ENCODE measurements at places on chromosomes 2 and 18. TPM values are rescaled to one million over a fixed set of nuclear protein-coding genes. Genes with fewer than 3 reads are reported as not detected.

- peak overlapping the region; percentile 88 for H3K27ac ChIP-seq
- H3K36me3 ChIP-seq: no peaks in the 10 kb centered on the region
- DNase-seq: no peak
- peak overlapping the region; percentile 87 for H3K4me3 ChIP-seq
Measured at GRCh38 chr2:61016392-61017002, 1.0 kb upstream of the PEX13 start.

- DNase-seq: no peak
- no peaks in the 10 kb centered on the region for H3K27me3 ChIP-seq
- H3K4me1 ChIP-seq: peaks cover 6% of the 10 kb centered on the region
- peak overlapping the region; percentile 96 for H3K4me3 ChIP-seq
- no peaks in the 10 kb centered on the region for H3K36me3 ChIP-seq
Measured at GRCh38 chr2:190882856-190883582, 2.4 kb downstream of the GLS start.

- H3K27ac ChIP-seq: no peak overlapping the region
- H3K4me3 ChIP-seq: no peak overlapping the region
- no peak for DNase-seq
- H3K4me1 ChIP-seq: no peaks in the 10 kb centered on the region
Measured at GRCh38 chr2:162581959-162582798, 238.2 kb downstream of the GCA start.

Gene ATP6V1B1
- 0.72 TPM for total RNA-seq

Gene NUP35
- total RNA-seq: 19.7 TPM

Gene KCNG3
- 1.3 TPM for total RNA-seq

DNA sequence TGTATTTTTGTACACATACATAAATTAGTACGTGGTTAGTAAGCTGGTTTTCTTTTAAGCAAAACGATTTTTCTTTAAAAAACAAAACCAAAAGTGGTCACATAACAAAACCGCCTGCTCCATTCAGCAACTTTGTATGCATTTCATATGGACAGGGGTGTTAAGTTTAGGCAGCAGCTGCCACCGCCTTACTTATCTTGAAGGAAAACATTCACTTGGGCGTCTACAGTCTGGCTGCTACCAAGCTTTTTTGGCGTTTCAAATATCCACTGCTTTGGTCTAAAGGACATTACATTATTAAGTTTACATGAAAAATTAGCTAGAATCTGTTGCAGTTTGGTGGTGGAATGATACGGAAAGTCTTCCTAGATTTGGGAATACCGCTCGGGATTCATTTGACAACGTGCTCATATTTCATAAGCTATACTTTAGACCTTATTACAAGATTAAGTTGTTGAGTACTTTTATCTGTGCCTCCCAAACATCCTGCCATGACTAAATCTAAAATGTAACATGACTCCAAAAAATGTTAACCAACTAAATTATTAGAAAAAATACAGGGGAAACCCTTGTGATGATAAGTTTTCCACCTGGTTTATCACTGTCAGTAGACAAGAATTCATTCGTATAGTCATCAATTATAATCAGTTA, 214.8 kb downstream of the NEDD4L start:
- no peaks in the 10 kb centered on the region for H3K36me3 ChIP-seq
- H3K4me1 ChIP-seq: no peaks in the 10 kb centered on the region
- no peak overlapping the region for H3K4me3 ChIP-seq
- H3K27ac ChIP-seq: no peak overlapping the region
- DNase-seq: no peak

DNA sequence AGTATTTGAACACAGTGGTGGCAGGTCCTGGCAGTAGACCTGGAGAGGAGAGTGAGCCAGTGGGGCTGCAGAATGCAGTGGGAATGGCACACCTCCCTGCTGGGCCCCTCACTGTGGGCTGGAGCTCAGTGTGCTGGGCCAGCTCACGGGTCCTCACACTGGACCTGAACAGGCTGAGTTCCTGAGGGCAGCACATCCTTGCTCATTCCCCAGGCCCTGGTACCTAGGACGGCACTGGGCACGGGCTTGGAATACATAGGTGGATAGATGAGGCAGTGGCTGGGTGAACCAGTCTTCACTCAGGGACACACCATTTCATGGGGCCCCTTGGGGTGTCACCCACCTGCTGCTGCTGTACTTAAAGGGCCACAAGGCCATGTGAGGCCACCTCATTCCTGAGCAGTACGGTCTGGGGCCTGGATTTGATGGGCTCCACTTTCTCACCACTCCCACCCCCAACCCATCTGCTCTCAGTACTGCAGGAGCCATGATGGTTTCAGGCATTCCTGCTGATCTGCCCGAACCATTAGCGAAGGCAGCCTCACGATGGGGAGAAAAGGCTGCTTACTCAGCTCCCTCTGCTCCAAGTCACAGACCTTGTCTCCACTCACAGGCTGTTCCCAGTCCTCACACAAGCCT, 4.2 kb downstream of the TMEM177 start:
- no peaks in the 10 kb centered on the region for H3K36me3 ChIP-seq
- no peaks in the 10 kb centered on the region for H3K27me3 ChIP-seq
- DNase-seq: no peak
- peaks cover 12% of the 10 kb centered on the region for H3K4me1 ChIP-seq

GRCh38 chr2:186569897-186570296, 20.0 kb upstream of the ITGAV start:
- H3K36me3 ChIP-seq: no peaks in the 10 kb centered on the region
- no peak overlapping the region for H3K27ac ChIP-seq
- H3K4me1 ChIP-seq: no peaks in the 10 kb centered on the region
- H3K27me3 ChIP-seq: no peaks in the 10 kb centered on the region

- H3K36me3 ChIP-seq: no peaks in the 10 kb centered on the region
- H3K27ac ChIP-seq: no peak overlapping the region
- H3K4me1 ChIP-seq: no peaks in the 10 kb centered on the region
- no peaks in the 10 kb centered on the region for H3K27me3 ChIP-seq
- peak; percentile 11 for DNase-seq
Measured at GRCh38 chr2:241017228-241017940, 19.0 kb downstream of the SNED1 start.

Gene BMP10
- not detected for total RNA-seq

Gene ST6GAL2
- 6.9 TPM for total RNA-seq

GRCh38 chr18:74331404-74331803, 15.8 kb downstream of the C18orf63 start:
- DNase-seq: no peak
- no peak overlapping the region for H3K4me3 ChIP-seq
- H3K27ac ChIP-seq: no peak overlapping the region
- no peaks in the 10 kb centered on the region for H3K36me3 ChIP-seq

Gene ASXL3
- 18.4 TPM for total RNA-seq

- H3K27me3 ChIP-seq: no peaks in the 10 kb centered on the region
- no peak overlapping the region for H3K4me3 ChIP-seq
- H3K4me1 ChIP-seq: peaks cover 7% of the 10 kb centered on the region
- no peaks in the 10 kb centered on the region for H3K36me3 ChIP-seq
Measured at GRCh38 chr2:227506456-227506855, 34.5 kb downstream of the AGFG1 start.

- H3K27me3 ChIP-seq: no peaks in the 10 kb centered on the region
- H3K36me3 ChIP-seq: no peaks in the 10 kb centered on the region
- peak; percentile 23 for DNase-seq
- H3K27ac ChIP-seq: no peak overlapping the region
- H3K4me3 ChIP-seq: no peak overlapping the region
Measured at GRCh38 chr18:74896390-74896991, 298.8 kb downstream of the ZNF407 start.

- no peak overlapping the region for H3K4me3 ChIP-seq
- peak overlapping the region; percentile 26 for H3K27ac ChIP-seq
- no peaks in the 10 kb centered on the region for H3K27me3 ChIP-seq
- peaks cover 62% of the 10 kb centered on the region for H3K4me1 ChIP-seq
Measured at GRCh38 chr18:48928787-48929186, 22.0 kb downstream of the SMAD7 start.

GRCh38 chr2:41871080-41871479, 176.7 kb upstream of the PKDCC start:
- H3K27me3 ChIP-seq: no peaks in the 10 kb centered on the region
- no peak overlapping the region for H3K27ac ChIP-seq
- H3K36me3 ChIP-seq: no peaks in the 10 kb centered on the region

DNA sequence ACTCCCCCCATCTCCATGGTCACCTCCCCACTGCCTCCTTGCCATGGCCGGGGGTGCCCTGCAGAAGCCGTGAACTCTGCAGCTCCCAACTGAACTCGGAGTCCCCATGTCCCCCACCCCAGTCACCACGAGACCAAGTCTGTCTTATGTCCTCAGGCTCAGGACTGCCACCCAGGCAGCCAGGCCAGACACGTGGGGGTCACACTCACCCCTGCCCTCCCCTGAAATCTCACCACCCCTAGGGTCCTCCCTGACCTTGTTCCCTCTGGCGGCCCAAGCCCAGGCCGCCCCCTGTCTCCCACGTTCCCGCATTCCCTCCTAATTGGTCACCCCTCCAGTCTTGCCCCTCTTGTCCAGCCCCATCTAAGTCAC, 11.0 kb downstream of the AQP12A start:
- H3K36me3 ChIP-seq: no peaks in the 10 kb centered on the region
- no peaks in the 10 kb centered on the region for H3K4me1 ChIP-seq
- no peak overlapping the region for H3K4me3 ChIP-seq
- H3K27me3 ChIP-seq: no peaks in the 10 kb centered on the region
- H3K27ac ChIP-seq: no peak overlapping the region
- DNase-seq: no peak

- no peak for DNase-seq
- no peaks in the 10 kb centered on the region for H3K27me3 ChIP-seq
- H3K4me1 ChIP-seq: peaks cover 7% of the 10 kb centered on the region
- no peak overlapping the region for H3K4me3 ChIP-seq
- H3K36me3 ChIP-seq: no peaks in the 10 kb centered on the region
Measured at GRCh38 chr2:238422940-238423339, 3.8 kb upstream of the ASB1 start.

GRCh38 chr2:138500592-138501424, 762 bp upstream of the SPOPL start:
- DNase-seq: no peak
- H3K4me1 ChIP-seq: peaks cover 4% of the 10 kb centered on the region
- peak overlapping the region; percentile 92 for H3K27ac ChIP-seq

GRCh38 chr2:121129692-121130091, 155.3 kb downstream of the TFCP2L1 start:
- H3K27me3 ChIP-seq: no peaks in the 10 kb centered on the region
- H3K27ac ChIP-seq: no peak overlapping the region
- H3K4me3 ChIP-seq: no peak overlapping the region
- no peaks in the 10 kb centered on the region for H3K4me1 ChIP-seq
- DNase-seq: no peak
- no peaks in the 10 kb centered on the region for H3K36me3 ChIP-seq

- H3K27ac ChIP-seq: peak overlapping the region; percentile 78
- no peaks in the 10 kb centered on the region for H3K27me3 ChIP-seq
- peak overlapping the region; percentile 61 for H3K4me3 ChIP-seq
- no peaks in the 10 kb centered on the region for H3K36me3 ChIP-seq
- peaks cover 2% of the 10 kb centered on the region for H3K4me1 ChIP-seq
Measured at GRCh38 chr2:144331674-144332355, 188.1 kb downstream of the ZEB2 start.

Gene ASIC4
- 0.28 TPM for total RNA-seq

DNA sequence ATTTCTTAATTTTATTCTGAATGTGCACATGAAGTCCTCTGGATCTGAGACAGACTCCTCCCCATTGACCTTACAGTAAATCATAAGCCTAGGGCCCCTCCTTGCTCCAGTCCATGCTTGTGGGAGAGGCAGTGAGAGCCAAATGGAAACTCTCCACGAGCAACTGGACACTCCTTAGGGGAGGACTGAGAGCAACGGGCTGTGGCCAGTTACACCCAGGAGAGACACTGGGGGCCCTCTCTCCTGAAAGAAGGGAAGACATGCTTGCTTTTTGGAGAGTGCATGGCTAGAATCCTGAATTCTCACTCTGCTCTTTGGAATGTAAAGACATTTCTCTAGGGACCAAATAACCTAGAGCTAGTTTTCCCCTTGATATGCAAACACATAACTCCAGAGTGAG, 49.0 kb upstream of the BIN1 start:
- H3K27ac ChIP-seq: no peak overlapping the region
- no peak overlapping the region for H3K4me3 ChIP-seq
- H3K4me1 ChIP-seq: peaks cover 7% of the 10 kb centered on the region
- H3K36me3 ChIP-seq: no peaks in the 10 kb centered on the region

Gene MRO
- total RNA-seq: 3.2 TPM

DNA sequence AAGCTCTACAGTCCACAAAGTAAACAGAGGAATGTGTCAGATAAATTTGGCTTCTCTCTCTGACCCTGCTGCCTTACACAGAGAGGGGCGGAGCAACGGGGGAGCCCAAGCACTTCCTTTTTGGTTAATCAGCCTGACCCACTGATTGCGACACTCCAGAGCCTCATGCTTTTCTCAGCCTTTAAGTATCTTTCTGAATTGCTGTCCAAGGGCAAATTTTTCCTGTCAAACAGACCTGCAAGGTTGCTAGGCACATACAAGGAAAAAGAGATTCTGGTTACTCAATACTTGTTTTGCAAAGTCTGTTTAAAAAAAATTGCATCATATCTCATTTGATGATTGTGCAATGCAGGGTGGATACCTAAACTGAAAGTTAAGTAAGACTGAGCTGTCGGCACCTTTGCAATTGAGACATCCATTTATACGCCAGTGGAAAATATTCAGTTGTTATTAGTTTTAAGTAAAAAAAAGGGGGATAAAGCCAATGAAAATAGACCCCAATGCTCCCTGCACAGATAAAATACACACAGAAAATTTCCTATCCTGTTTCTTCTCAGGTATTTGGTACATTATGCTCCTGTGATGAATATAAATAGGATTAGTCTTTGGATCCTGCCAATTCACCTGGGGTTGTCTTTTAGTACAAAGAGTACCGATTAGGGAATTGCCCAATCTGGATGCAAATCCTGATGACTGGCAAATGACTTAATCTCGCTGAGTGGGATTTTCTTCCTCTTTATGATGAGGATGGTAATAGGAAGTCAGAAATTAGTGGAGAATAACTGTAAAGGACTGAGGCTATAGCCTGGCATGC, 260.2 kb upstream of the TRIB2 start:
- H3K4me3 ChIP-seq: no peak overlapping the region
- H3K27ac ChIP-seq: peak overlapping the region; percentile 87
- H3K36me3 ChIP-seq: no peaks in the 10 kb centered on the region
- DNase-seq: peak; percentile 92
- no peaks in the 10 kb centered on the region for H3K27me3 ChIP-seq
- H3K4me1 ChIP-seq: peaks cover 6% of the 10 kb centered on the region

Gene NYAP2
- not detected for total RNA-seq

- H3K4me3 ChIP-seq: no peak overlapping the region
- no peak overlapping the region for H3K27ac ChIP-seq
- no peaks in the 10 kb centered on the region for H3K36me3 ChIP-seq
- no peaks in the 10 kb centered on the region for H3K4me1 ChIP-seq
Measured at GRCh38 chr2:11903085-11903606, 156.7 kb downstream of the LPIN1 start.

- peaks cover 2% of the 10 kb centered on the region for H3K4me1 ChIP-seq
- H3K27me3 ChIP-seq: no peaks in the 10 kb centered on the region
- H3K4me3 ChIP-seq: no peak overlapping the region
- no peaks in the 10 kb centered on the region for H3K36me3 ChIP-seq
Measured at GRCh38 chr2:221254299-221254698, 317.8 kb downstream of the EPHA4 start.

DNA sequence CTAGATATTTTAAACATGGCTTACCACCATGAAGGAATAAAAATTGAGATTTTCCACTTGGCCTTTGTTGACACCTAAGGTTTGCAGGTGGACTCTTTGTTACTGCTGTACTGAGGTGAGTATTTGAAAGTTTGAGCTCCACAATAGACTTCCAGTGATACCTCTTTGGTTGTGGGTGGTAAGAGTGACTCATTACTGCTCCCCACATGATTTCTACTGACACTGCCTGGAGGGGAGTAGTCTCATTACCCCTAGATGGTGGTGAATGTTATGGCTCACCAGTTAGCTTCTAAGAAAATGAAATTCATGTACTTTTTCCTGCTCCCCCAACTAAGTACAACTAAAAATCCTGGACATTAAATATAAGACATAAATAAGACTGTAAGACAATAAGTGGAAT, 1183.1 kb upstream of the TMEFF2 start:
- H3K27me3 ChIP-seq: no peaks in the 10 kb centered on the region
- no peaks in the 10 kb centered on the region for H3K36me3 ChIP-seq
- H3K4me1 ChIP-seq: no peaks in the 10 kb centered on the region
- no peak for DNase-seq

Gene USP40
- 28.7 TPM for total RNA-seq

All from ovary (tissue), 10 donors.